SJSA1 (cell line): ENCODE measurements at places on chromosomes 2 and 18.

- peak overlapping the region; percentile 10; the same call in 1 of the 2 replicates for H3K4me3 ChIP-seq
- peak; percentile 86 for DNase-seq
- peaks cover 26% of the 10 kb centered on the region for H3K4me1 ChIP-seq
- peak overlapping the region; percentile 98 for H3K27ac ChIP-seq
Measured at GRCh38 chr18:63237881-63238692, 81.5 kb downstream of the BCL2 start.

DNA sequence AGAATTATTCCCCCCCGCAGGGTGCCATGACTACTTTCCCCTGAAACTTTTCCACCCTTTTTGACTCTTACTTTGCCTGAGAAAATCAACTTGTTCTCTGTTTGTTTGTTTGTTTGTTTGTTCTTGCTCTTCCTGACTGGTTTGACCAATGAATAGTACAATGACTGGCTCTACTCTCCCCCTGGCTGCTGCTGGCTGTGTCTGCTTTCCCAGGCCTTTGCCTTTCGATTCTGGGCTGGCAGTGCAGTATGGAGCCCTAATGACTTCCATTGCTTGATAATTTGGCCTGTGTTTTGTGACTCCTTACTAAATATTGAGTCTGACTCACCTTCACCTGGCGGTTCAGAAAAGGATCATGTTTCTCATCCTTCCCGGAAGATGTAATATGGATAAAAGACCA, 241.1 kb downstream of the TMEM182 start:
- no peaks in the 10 kb centered on the region for H3K4me1 ChIP-seq
- H3K27ac ChIP-seq, result no peak overlapping the region
- no peaks in the 10 kb centered on the region for H3K27me3 ChIP-seq

DNA sequence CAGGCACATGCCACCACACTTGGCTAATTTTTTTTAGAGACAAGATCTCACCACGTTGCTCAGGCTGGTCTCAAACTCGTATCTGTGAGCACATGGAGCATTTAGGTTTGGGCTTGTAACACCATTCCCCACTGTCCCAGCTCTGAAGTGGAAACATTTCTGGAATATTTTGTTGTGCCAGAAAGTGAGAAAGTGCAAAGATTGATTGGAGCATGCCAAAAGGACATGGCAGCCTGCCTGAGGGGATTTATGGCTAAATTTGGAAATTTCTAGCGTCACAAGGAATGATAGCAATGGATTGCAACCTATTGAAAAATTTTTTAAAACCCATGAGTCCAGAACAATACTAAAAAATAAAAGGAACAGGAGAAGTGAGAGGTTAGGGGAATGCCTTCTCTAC, 136.8 kb downstream of the ESCO1 start:
- H3K4me3 ChIP-seq, result no peak overlapping the region
- no peak for DNase-seq
- no peaks in the 10 kb centered on the region; the same call in 1 of the 2 replicates for H3K27me3 ChIP-seq
- no peak overlapping the region for H3K27ac ChIP-seq
- H3K36me3 ChIP-seq, result no peaks in the 10 kb centered on the region
- no peaks in the 10 kb centered on the region for H3K4me1 ChIP-seq

DNA sequence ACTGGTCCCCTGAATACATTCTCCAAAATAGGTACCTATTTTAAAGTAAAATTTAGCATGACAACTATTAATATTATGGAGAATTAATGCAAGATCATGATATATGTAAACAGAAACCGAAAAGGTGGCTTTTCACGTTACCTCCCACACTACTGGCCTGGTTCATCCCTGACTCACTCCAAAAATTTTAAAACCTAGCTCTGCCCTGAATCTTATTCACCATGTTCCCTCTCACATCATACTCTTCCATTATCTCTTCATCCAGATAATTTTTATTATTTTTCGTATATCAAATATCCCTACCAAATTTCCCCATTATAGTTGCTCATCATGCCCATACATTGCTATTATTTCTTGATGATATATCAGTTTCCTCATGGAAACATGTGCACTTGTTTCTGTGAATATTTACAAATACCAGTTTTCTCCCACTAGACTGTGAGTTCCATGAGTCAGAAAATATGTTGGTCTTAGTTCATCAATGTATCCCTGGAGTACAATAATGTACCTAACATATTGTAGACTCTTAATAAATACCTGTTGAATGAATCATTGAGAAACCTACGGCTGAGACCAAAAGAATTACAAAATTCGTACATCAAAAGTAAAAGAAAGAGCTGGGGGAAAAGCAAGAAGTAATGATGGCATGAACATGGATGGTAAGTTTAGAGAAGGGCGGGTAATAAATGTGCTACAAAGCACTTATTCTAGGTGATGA, 360.1 kb upstream of the CHAC2 start:
- DNase-seq, result no peak
- no peaks in the 10 kb centered on the region for H3K27me3 ChIP-seq
- H3K27ac ChIP-seq, result no peak overlapping the region; the same call in 1 of the 2 replicates

GRCh38 chr2:102000813-102001766, 9.3 kb downstream of the IL1R2 start:
- no peak overlapping the region for H3K27ac ChIP-seq
- no peaks in the 10 kb centered on the region for H3K27me3 ChIP-seq
- H3K4me1 ChIP-seq, result no peaks in the 10 kb centered on the region
- H3K36me3 ChIP-seq, result no peaks in the 10 kb centered on the region

- peaks cover 20% of the 10 kb centered on the region for H3K4me1 ChIP-seq
- peak overlapping the region; percentile 81 for H3K27ac ChIP-seq
- no peaks in the 10 kb centered on the region for H3K36me3 ChIP-seq
- peak; percentile 85 for DNase-seq
Measured at GRCh38 chr2:238596571-238597551, 170.1 kb downstream of the ASB1 start.
